ENCODE measurements at places on chromosomes 11 and 22.

GRCh38 chr11:116879800-116880625, 42.6 kb upstream of the APOA1 start:
- DNase-seq: peak; percentile 88

DNA sequence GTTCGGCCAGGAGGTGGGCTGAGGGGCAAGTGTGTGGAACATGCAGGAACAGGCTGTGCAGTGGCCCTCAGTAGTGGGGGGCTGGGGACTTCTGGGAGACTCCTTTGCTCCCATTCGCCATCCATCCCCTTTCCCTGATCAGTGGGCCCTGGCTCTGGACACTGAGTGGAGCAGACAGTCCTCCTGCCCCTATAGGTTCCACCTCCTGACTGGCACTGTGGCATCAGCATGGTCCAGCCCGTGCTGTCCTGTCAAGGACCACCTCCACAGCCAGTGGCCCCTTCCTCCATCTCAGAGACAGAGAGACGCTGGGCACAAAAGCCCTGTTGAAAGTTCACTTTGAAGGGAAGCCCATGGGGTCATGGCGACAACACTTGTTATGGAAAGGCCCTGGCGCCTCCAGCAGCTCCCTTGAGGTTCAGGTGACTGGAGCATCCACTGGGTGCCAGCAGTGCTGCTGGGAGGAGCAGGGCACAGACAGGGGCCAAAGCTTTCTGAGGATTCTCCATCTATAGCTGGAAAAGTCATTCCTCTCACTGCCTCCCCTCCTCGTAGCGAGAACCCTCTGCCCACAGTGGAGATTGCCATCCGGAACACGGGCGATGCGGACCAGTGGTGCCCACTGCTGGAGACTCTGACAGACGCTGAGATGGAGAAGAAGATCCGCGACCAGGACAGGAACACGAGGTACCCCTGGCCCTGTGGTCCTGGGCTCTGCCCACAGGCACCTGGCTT, 5.6 kb downstream of the DERL3 start:
- no peak for DNase-seq

- no peak for DNase-seq
Observed at GRCh38 chr11:61505106-61505505, 3.4 kb upstream of the LRRC10B start.

GRCh38 chr11:12975195-12975594, 33.9 kb upstream of the RASSF10 start:
- peak; percentile 33 for DNase-seq

GRCh38 chr11:79667380-79667779, 226.6 kb upstream of the TENM4 start:
- DNase-seq: no peak

GRCh38 chr22:39429916-39430575, 26.8 kb upstream of the MGAT3 start:
- no peak for DNase-seq

DNA sequence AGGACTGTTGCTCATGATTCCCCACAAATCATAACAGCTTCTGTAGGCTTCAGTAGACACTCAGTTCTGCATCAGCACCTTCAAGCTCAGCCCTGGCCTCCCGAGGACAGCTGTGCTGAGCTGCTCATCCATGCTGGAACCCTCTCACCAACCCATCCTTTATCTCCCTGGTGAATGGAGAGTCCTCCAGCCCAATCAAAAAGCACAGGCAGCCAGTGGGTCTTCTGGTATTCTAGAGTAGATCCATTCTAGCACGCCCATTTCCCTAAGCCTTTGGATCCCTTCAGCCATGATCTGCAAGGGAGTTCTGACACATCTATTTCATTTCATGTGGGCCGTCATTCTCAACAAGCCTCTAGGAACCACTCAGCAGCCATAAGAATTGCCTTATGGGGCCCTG, 44.6 kb upstream of the SPATA19 start:
- no peak for DNase-seq

- no peak for DNase-seq
Observed at GRCh38 chr11:92804388-92804966, 165.0 kb upstream of the MTNR1B start.

DNA sequence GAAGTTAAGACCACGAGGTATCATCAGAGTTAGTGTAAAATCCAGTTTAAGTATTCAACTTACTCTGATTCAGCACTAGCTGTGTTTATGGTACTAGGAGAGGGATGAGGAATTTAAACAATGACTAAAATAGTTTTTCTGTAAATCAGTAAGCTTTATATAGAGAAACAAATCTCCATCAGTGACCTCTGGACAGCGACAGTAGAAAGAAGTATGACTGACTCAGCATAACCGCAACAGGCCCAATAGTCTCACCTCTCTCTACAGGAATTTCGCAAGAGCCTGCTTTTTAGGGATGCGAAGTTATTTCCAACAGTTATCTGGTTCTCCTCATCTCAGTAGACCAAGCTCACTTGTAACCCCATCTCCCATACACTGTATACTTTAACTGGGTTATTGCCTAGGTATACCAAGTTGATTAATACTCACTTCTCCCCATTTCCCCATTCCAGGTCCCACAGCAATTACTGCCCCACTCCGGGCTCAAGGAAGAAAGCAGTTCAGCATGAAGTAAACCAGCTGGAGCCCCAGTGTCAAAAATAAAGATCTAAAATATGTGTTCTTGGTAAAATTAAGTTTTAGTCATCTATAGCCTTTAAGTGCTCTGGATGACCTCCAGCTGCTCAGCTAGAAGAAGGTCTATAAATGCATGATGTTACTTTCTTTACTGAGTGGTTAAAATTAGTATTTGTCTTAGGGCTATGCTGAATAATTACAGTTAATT, 770.6 kb upstream of the CCDC90B start:
- no peak for DNase-seq

GRCh38 chr11:130464291-130464812, 15.9 kb downstream of the ADAMTS15 start:
- DNase-seq: no peak

- DNase-seq: no peak
Observed at GRCh38 chr11:86559311-86559945, 113.0 kb downstream of the ME3 start.

DNA sequence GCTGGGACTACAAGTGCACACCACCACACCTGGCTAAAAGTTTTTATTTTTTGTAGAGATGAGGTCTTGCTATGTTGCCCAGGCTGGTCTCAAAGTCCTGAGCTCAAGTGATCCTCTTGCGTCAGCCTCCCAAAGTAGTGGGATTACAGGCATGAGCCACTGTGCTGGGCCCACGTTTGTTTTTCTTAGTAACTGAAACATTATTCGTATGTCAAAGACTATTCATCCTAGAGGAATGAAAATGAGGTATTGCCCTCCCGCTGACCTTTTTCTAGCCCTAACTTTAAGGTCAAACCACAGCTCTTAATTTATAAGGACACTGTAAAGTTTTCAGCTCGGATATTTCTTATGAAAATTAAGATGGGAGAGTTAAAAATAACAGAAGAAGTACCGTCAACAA, 33.2 kb upstream of the PAX6 start:
- no peak for DNase-seq

- DNase-seq: no peak
Observed at GRCh38 chr11:115693002-115693401, 188.8 kb upstream of the CADM1 start.

DNA sequence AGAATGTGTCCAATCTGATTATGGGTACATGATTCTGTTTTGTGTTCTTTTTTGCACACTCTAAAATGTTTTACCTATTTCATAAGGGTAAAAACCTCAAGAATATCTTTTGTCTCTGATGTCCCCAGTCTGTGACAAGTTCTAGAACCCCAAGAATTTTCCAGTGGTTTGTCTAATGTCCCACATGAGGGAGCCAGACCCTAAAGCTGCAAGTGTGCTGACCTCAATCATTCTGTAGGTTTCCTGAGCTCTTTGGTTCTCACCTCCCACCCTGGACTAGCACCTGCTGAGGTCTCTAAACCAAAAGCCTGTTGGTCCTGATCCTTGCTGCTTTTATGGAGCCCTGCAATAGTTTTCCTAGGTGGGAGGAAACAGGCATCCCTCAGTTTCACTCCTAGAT, 149.8 kb upstream of the MPPED2 start:
- DNase-seq: no peak

- no peak for DNase-seq
Observed at GRCh38 chr22:30926706-30927105, 41.9 kb downstream of the MORC2 start.

DNA sequence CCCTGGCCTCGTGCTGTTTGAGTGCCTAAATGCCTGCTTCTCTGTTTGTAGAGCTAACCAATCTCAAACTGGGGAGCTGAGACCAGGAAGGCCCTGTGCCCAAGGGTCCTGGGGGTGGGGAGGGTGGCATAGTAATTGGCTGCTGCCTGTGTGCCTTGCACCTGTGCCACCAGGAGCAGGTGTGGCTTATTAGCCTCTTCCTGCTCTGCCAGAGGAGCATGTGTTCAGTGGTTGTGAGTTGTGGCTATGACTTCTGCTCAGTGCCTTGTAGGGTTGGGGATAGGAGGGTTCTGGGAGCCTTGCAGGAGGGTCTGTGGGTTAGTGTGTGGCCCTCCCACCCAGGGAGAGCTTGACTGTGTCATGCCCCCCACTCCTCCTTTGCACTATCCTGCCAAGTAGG, 109.2 kb downstream of the ZBTB16 start:
- no peak for DNase-seq

GRCh38 chr11:133070021-133070713, 462.1 kb downstream of the OPCML start:
- no peak for DNase-seq

DNA sequence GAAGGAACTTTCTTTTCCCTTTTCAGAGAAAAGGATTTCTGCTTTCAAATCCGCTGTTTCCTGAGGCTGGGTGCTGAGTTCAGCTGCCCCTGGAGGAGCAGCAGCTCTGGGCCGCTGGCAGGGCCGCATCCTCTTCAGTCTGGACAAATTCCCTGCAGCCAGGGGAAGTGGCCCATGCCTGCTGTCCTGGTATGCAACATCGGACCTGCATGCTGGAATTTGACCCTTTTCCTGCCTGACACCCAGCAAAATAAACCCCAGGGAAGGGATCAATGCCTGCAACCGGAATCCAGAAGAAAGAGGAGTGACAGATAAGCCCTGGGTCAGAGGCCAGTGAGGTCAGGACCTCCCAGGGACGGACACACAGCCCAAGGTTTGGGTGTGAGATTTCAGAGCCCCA, 54.1 kb upstream of the LINC01488 start:
- no peak for DNase-seq

GRCh38 chr11:18264677-18265555, 1.1 kb upstream of the SAA1 start:
- DNase-seq: no peak

DNA sequence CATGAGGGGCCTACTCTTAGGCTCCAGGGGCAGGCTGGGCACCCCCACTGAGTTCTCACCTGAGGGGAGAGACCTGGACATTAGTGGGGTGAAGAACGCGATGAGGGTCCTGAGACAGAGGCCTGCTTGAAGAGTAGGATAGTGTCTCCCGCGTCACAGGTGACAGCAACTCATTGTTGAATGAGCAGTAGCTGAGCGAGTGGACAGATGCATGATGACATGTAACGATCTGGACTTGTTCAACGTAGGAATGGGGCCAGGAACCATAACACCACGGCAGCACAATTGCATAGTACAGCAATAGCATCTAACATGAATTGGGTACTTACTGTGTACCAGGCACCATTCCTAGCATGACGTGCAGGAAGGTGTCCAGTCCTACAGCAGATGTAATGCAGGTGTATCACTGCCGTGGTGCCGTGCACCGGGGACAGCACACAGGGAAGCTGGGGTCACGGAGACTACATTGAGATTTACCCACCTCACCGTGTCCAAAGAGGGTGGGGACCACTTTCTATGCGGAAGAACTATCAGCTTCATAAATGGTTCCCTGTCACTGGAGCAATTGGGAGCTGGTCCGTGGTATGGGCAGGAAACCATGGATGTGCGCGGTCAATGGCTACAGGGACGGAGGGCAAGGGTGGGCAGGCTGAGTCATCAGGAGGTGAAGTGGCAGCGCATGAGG, 1019.1 kb downstream of the TBC1D22A start:
- no peak for DNase-seq
